ENCODE measurements at places on chromosomes 3 and 15.

DNA sequence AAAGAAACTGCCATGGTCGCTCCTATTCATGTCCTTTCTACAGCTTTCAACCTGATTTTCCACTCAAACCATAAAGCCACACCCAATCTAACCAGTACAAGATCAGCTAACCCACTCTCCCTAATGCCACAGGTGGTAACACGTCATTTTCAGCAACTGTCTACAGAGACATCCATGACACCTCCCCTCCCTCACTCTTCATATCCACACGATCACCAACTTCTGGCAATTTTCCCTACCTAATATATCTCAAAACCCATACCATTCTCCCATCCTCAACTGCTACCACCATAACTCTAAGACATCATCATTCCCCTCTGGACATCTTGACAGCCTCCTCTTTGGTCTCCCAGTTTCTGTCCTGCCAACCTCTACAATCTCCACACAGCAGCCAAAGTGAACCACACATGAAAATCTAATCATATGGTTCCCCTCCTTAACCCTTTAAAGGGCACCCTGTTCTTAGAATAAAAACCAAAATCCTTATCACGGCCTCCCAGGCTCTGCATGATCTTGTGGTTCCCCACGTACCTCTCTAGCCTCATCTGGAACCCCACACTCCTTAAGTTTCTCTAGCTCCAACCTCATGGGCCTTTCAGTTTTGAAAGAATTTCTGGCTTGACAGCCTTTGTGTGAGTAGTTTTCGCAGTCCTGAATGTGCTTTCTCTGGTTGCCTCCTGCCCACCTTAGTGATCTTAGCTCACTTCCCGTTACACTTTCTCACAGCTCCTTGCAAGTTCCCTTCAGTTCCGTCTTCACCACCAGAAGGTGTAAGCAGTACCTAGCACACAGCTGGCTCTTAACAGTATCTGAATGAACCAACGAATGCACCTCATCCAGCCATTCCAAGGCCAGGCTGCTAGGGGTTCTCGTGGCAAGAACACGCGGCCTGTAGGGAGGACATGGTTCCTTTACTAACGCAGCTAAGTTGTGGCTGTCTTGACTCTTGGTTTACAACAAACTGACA, 33.4 kb downstream of the SPINK8 start:
- DNase-seq: peak; percentile 35

DNA sequence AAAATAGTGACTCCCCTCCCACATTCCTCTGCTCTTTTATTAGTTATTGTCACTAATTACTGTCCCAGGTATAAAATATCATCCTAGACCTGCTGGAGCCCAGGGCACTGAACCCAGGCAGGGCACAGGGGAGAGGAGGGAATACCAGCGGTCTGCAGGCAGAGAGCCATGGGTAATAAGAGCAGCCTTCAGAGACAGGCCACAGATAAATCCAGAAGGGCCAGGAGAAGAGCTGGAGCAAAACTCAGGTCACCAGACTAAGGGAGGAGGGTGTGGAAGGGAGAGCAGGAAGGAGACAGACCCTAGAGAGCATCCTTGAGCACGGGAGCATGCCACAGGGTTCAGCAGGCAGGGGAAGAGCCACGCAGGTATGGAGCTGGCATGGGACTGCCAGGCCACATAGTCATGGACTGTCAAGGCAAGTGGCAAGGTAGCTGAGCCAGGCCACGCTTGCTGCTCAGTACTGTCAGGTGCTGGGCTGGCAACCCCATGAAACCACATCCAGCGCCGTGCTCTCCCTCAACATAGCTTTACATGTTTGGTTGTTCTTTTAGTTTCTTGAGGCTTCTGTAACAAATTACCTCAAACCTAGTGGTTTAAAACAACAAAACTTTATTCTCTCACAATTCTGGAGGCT, 15.6 kb upstream of the CAPN3 start:
- DNase-seq: no peak

GRCh38 chr15:55858661-55859060, 115.7 kb upstream of the PRTG start:
- DNase-seq: no peak

- no peak for DNase-seq
Observed at GRCh38 chr3:187186375-187186774, 10.9 kb upstream of the RTP1 start.

DNA sequence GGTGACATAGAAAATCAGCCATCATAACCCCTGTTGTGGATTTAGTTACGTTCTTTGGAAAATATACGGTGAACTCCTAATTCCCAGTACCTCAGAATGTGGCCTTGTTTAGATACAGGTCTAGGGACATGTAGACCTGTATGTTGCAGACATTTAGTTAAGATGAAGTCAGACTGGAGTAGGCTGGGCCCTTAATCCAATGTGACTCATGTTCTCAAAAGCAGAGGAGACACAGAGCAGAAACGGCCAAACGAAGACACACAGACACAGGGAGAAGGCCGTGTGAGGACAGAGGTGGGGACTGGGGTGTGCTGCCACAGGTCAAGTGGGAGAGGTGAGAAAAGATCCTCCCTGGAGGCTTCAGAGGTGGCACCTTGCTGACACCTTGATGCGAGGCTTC, 119.0 kb upstream of the PROK2 start:
- DNase-seq: no peak

DNA sequence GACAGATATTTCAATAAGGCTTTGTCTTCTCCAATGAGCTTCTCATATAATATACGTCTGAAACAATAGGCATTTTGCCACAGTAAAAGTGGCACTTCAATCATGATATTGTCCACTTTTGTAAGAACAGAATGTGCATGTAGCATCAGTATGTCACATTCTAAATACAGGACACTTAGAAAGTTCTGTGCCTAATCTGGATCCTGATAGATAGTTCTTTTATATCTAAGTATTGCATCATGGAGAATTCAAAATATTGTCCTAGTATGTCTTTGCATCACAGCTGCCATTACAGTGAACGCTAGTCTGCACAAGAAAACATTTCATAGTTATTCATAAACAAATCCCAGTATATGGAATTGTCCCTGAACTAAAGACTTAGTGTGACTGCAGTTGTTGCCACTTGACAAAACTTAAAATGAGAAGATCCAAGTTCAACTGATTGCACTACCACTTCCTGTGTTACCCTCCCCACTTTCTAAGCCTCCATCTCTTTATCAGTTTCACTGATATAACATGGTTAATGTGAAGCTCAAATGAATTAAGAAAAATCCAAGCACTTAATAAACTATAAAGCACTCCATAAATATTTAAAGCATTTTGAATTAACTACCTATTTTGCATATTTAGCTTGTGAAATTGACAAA, 19.6 kb downstream of the LRRFIP2 start:
- no peak for DNase-seq

GRCh38 chr3:140165781-140166180, 230.8 kb downstream of the CLSTN2 start:
- DNase-seq: no peak

- DNase-seq: no peak
Observed at GRCh38 chr3:148150141-148150540, 547.6 kb upstream of the AGTR1 start.

GRCh38 chr15:44094781-44095180, 100.3 kb downstream of the FRMD5 start:
- DNase-seq: no peak

Data from CD4-positive, alpha-beta T cell treated with Interleukin-17A for 4 hours (primary cell).